ENCODE measurements at places on chromosomes 5 and 9. TPM values are rescaled to one million over a fixed set of nuclear protein-coding genes. Genes with fewer than 3 reads are reported as not detected.

The RMRP gene
- 94,985 TPM for total RNA-seq

The PTPN3 gene
- total RNA-seq, result 13.3 TPM

The LCP2 gene
- 10.2 TPM for total RNA-seq

The FAM200C gene
- total RNA-seq, result 10.5 TPM

The C9orf153 gene
- total RNA-seq, result 0.79 TPM

The MYOT gene
- total RNA-seq, result 26.8 TPM

The ANKRD18B gene
- total RNA-seq, result 1.7 TPM

The SLC36A2 gene
- total RNA-seq, result 0.20 TPM

The HTR1A gene
- total RNA-seq, result not detected

DNA sequence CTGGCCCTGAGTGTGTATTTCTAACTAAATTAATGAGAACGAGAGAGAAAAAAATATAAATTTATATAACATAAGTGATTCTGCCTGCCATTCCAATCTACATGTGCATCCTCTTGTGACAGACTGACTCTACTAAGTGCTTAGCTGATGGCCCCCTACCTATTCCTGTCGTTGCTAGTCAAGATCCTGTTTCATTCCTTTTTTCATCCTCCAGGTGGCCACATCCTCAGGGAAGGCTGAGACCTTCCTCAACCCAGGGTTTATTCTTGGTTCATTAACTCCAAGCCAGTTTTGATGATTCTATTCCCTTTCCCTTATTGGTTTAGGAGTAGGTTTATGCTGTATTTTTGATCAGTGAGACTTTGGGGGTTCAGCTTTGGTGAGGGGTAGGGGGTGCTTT is 201.3 kb downstream of the C9orf152 start:
- no peak for DNase-seq

GRCh38 chr9:122941582-122942234 is 888 bp downstream of the RABGAP1 start:
- no peak for DNase-seq

DNA sequence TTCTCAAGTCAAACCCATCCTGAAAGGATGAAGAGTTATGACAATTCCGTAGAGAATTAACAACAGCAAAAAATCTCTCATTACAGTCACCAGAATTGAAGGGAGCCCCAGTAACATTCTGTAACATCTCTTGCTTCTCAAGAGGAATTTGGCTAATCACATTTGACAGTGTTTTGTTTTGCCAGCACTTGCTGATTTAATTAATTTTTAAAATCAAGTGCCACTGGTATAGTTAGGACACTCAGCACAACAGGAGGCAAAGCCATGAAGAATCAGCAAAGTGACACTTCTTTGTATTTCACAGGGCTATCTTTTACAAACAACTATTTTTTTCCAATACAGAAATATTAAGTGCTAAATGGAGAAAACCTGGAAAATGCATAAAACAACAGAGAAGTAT is 152.8 kb downstream of the MCTP1 start:
- DNase-seq, result no peak

DNA sequence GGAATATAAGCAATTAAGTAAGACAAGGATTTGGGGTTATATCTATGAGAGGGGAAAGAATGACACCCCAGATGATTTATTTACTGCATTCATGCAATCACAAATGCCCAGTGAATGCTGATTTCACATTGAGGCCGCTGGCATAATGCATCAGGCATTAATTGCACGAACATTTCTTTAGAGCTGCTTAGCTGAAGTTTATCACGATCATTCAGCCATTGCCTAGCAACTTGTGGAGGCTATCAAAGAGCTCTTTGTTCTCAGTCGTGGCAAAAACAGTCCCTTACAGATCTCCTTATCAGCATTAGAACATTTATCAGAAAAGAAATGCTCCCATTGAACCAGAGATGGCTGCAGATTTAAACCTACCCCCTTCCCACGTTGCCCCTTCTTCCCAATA is 88.7 kb upstream of the PRRC1 start:
- DNase-seq, result peak; percentile 26

GRCh38 chr9:133250741-133251170 is 24.2 kb downstream of the ABO start:
- DNase-seq, result no peak

DNA sequence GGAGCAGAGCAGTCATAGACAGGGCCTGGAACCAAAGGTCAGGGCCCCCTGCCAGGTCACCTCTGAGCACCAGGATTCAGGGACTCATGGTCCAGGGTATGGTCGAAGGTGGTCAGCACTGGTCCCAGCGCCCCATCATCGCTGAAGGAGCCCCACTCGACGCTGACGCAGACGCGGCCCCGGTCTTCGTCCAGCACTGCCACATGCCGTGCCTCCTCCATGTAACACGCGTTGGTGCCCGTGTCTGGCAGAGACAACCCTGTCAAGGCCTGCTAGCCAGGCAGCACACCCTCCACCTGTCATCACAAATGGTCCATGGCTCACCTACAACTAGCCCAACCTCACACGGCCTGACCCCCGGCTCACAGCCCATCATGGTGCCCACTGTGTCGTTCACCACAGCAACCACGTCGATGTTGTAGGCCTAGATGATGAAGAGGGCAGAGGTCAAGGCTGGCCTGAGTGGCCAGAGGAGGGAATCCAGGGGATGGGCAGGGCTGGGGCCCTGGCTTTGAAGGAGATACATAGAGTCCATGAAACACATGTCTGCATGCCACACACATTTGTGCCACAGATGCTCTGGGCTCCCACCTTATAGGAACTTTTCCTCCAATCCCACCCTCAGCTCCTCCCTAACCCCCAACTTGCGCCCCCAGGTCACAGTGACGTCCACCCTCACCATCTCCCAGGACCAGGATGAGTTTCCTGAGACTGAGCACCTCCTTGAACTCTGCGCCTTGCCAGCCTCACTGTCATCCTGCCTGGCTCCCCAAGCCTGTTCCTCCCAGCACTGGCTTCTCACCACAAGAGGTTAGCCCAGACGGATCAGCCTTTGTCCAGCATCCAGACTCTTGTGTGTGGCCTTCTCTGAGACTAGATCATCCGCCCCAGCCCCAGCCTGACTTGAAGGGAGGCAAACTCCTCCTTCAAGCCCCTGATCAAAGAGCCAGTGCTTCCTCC is 9.5 kb downstream of the HK3 start:
- no peak for DNase-seq

- DNase-seq, result no peak
These were observed 13.9 kb downstream of the PRRC2B start for GRCh38 chr9:131407717-131408195.

- DNase-seq, result no peak
These were observed 42.8 kb downstream of the ACO1 start for GRCh38 chr9:32427111-32427873.

GRCh38 chr9:18269561-18269960 is 204.4 kb upstream of the ADAMTSL1 start:
- no peak for DNase-seq

GRCh38 chr9:128127568-128127989 is at the start of gene PTGES2:
Gene PTGES2, minus strand, starts transcription at chr9:128127729. Its CDS starts 12 bp downstream, at chr9:128127717.
- DNase-seq, result peak; percentile 79

- DNase-seq, result no peak
These were observed 16.1 kb upstream of the TTLL11 start for GRCh38 chr9:122109035-122109813.

DNA sequence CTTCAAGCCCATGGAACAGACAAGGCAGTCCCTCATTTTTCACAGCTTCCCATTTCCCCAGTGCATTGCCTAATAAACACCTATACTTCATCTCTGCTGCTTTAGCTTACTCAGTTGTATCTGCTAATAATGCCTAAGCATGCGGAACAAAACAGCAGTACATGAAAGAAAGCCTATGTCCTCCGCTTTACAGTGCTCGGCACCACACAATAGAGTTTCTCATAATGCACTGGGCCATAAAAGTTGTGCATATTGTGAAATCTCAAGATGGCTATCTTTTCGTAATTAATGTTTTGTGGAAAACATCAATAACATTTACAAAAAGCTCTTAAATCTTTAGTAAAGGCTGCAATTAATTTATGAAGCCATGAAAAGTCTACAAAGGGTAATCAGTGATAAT is 69.3 kb downstream of the DENND1A start:
- DNase-seq, result no peak

DNA sequence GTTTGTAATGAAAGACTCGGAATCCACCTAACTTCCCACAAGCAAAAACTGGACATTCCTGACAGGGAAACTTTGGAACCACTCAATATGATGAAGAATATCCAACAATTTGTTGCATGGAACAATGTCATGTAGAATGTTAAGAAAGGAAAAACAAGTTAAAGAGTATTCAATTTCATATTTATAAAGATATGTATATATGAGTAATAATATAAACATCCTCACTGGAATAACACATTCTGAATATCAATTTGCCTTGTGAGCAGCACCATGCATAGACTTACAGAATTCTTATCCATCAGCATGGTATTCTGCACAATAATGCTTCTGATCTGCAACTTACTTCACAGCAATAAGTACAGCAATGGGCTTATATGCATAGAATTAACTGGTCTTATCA is 650.3 kb downstream of the SEMA5A start:
- DNase-seq, result no peak

DNA sequence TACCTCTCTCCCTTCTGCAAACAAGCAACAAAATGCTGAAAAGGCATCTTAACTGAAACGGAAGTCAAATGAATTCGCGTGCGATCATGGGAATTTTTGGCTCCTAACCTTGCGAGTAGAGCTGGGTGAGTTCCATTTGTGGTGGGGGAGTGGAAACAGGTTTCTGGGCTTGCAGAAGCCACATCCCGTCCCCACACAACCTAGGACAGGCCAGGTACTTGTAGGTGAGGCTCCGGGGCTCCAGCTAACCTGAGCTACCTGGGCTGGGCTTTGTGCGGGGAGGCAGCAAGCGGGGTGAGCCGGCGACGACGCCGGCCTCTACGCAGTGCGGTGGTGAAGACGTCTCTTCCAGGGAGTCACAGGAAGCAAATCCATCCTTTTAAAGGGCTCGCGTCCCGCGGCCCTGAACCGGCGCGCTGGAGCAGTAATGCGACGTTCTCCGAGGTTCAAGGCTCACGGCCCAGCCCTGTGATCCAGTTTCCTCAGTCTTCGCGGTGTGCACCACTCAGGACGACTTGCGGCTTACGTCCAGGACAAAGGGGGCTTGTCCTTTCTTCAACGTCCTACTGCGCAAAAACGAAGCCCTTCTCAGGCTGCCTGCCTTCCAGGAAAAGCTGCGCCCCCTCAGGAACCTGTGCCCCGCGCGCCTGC is 567 bp upstream of the SPIN1 start:
- peak; percentile 65 for DNase-seq

GRCh38 chr9:115794921-115795475 is 358.6 kb upstream of the PAPPA start:
- DNase-seq, result no peak

DNA sequence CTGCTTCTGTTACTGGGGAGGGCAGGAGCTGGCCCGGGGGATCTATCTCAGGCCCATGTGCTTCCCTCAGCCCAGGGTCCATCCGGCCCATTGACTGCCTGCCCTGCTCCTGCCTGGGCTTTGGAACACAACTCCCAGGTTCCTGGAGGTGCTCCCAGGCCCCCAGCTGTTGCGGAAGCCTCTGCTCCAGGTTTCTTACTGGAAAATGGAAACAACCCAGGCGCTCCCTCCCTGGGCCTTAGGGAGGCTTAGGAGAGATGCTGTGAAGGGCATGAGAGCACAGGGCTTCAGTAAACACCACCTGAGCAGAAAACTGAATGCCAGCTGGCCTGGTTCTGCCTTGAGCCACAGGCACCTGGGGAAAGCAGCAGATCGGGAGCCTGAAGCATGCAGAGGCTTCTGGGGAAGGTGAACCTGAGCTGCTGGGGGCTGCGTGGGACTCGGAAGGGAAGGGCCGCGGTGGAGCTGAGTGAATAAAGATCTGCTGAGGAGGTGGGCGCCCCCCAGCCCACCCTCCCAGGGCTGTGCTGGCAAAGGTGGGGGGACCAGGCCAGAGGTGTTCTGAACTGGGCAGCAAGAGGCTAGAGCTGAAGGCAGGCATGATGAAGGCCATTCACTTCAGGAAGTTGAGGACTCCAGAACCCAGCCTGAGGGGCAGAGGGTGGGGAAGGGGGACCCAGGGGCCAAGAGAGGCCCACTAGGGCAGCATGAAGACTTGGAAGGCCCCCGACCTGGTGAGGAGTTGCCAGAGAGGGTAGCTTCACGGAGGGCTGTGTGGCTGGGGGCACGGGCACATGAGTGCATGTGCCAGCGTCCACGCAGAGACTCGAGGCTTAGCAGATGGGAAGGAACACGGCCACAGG is 64.8 kb downstream of the SHB start:
- DNase-seq, result no peak

- DNase-seq, result no peak
These were observed 99.6 kb downstream of the ASTN2 start for GRCh38 chr9:117315236-117315635.

DNA sequence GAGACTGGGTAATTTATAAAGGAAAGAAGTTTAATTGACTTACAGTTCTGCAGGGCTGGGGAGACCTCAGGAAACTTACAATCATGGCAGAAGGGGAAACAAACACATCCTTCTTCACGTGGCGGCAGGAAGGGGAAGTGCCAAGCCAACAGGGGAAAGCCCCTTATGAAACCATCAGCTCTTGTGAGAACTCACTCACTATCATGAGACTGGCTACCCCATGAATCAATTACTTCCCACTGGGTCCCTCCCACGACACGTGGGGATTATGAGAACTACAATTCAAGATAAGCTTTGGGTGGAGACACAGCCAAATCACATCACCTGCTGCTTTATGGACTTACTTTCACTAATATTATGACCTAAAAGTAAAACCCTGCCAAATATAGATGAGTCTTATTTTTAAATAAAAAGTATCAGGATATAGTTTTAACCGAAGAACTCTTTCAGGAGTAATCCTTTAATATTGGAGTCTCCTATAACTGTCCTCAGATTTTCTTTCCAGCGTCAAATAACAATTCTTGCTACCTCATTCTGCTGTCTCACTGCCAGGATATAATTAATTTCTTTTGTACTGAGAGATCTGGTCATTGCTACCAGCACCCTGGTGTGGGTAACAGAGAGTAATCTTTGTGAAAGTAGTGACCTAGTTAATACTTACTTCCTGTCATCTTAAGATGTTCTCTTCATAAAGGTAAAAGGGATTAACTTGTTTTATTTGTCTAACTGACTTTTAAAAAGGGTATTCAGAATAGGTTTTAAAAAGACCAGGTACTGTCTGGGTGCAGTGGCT is 68.6 kb downstream of the NLN start:
- DNase-seq, result no peak

GRCh38 chr5:75152860-75153259 is 83.8 kb downstream of the ANKRD31 start:
- no peak for DNase-seq

- DNase-seq, result no peak
These were observed 143.3 kb downstream of the FGF10 start for GRCh38 chr5:44245935-44246334.

- no peak for DNase-seq
These were observed 503.0 kb downstream of the SPATA31D1 start for GRCh38 chr9:82491604-82492003.

- no peak for DNase-seq
These were observed 114.3 kb downstream of the SLC1A3 start for GRCh38 chr5:36720688-36721087.

GRCh38 chr5:157449011-157449723 is 10.8 kb upstream of the NIPAL4 start:
- DNase-seq, result no peak

DNA sequence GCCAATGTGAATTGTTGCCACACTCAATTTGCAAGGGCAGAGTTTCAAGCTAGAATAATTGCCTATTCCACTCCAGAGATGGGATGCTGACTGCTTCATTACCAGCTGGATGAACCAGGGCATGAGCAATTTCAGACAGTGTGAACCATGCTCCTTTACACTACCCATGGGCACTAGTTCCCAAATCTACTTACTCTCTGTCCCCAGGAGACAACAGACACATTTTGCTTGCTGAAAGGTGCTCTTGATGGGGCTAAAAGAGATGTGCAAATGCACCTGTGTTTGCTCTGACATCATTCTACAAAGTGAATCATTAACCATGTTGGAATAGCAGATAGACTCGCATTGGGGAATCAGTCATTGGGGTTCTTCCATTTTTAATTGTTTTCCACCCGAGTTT is 522.3 kb upstream of the NUDT12 start:
- DNase-seq, result no peak

Measured in skin of body (tissue), 3 donors.